ENCODE measurements at places on chromosomes 11 and 22. TPM values are rescaled to one million over a fixed set of nuclear protein-coding genes. Genes with fewer than 3 reads are reported as not detected.

CARD18 gene
- polyA plus RNA-seq, result not detected

GRCh38 chr11:126480410-126481302 is 125.2 kb downstream of the ST3GAL4 start:
- DNase-seq, result peak; percentile 63

DNA sequence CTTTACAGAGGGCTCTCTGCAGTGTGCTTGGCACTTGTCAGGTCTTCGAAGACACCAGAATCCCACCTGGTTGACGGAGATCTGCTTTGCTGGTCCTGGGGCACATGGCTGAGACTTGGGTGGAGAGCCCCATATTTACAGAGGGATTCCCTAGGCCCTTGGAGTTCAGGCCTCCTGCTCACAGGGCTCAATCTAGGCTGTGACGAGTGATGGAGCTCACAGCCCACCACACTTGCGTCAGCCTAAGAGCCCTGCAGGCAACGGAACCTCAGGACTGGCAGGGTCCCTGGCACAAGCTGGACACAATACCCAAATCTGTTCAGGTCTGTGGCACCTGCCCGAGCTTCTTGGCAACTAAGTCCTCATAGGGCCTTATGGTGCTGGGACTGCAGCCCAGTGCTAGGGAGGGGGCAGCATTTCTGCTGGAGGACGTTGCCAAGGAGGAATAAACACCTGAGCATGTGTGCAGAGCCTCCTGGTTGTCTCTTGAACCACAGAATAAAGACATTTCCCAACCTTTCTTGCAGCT is 59.1 kb downstream of the KCNC1 start:
- DNase-seq, result no peak

LYVE1 gene
- 46.7 TPM for polyA plus RNA-seq

- DNase-seq, result no peak
These were observed 122.7 kb upstream of the TRPC6 start for GRCh38 chr11:101706541-101706940.

GRCh38 chr22:27476729-27477128 is 324.8 kb downstream of the MN1 start:
- DNase-seq, result no peak

DNA sequence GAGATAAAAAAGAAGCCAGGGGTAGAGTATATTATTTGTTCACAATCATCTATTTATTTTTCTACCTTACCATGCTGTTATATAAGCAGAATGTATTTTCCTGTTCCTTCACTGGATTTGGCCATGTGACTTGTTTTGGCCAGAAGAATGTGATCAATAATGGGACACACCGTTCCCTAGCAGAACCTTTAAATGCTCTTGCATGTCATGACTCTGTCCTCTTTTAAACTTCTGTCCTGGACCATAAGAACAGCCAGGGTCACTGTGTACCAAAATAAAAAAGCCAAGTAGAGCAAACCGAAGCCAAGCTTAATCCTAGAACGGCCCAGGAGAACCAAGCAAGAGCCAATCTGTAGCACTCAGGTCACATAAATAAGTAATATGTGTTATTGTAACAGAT is 1682.4 kb downstream of the LRRC4C start:
- DNase-seq, result no peak

DNA sequence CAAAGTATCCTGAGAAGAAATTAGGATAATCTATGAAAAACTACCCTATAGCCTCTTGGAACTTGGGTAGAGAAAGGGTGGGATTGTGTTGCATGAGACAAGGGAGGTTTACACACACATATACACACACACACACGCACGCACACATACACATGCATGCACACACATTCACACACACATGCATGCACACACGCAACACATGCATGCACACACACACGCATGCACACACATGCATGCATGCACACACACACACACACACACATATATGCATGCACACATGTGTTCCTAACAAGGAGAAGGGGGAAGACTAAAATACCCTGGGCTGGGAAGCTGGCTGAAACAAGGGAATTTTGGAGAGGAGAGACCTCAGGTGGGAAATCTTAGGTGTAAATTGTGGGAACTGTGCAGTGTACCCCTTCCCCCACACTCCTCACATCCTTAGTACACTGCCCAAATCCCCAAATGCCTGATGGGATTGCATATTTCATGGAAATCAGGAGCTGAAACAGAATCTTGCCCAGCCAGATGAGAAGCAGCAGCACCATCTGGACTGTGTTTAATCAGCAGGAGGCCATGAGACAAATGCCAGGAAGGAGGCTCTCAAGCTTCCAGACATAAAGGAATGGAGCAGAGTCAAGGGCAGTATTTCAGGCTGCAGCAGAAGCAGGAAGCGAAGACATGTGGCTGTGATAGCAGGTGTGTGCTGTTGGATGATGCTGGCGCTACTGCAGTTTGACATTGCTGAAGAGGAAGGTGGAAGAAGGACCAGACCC is 14.6 kb upstream of the POLD3 start:
- DNase-seq, result no peak

- DNase-seq, result no peak
These were observed 74.8 kb upstream of the BLID start for GRCh38 chr11:122190768-122191167.
